Right atrium auricular region (tissue), 2 donors: ENCODE measurements at places on chromosomes 12 and 14. TPM values are rescaled to one million over a fixed set of nuclear protein-coding genes. Genes with fewer than 3 reads are reported as not detected.

The NAV3 gene
- total RNA-seq: 4.4 TPM

The DUSP6 gene
- total RNA-seq: 54.1 TPM

The LMNTD1 gene
- total RNA-seq: not detected

The NACA gene
- 636 TPM for total RNA-seq

The LIN7A gene
- 23.3 TPM for total RNA-seq

The RPL10L gene
- not detected for total RNA-seq

The TESPA1 gene
- not detected for total RNA-seq

The OVCH1 gene
- total RNA-seq: 0.19 TPM

The LRRK2 gene
- 7.1 TPM for total RNA-seq

- no peaks in the 10 kb centered on the region for H3K27me3 ChIP-seq
- no peak for DNase-seq
- no peaks in the 10 kb centered on the region for H3K36me3 ChIP-seq
- no peak overlapping the region for H3K27ac ChIP-seq
These were observed 242.0 kb upstream of the MDGA2 start for GRCh38 chr14:47917344-47917954.

GRCh38 chr12:126354633-126355032, 1289.4 kb downstream of the AACS start:
- H3K4me3 ChIP-seq: no peak overlapping the region
- H3K4me1 ChIP-seq: no peaks in the 10 kb centered on the region
- DNase-seq: no peak
- no peaks in the 10 kb centered on the region for H3K36me3 ChIP-seq
- no peak overlapping the region for H3K27ac ChIP-seq
- no peaks in the 10 kb centered on the region for H3K27me3 ChIP-seq

- H3K4me3 ChIP-seq: peak overlapping the region; percentile 14
- no peaks in the 10 kb centered on the region for H3K27me3 ChIP-seq
- H3K27ac ChIP-seq: peak overlapping the region; percentile 31
- no peaks in the 10 kb centered on the region for H3K4me1 ChIP-seq
- no peaks in the 10 kb centered on the region for H3K36me3 ChIP-seq
- peak; percentile 88 for DNase-seq
These were observed 40.0 kb upstream of the SRSF5 start for GRCh38 chr14:69726761-69727511.

- H3K27me3 ChIP-seq: no peaks in the 10 kb centered on the region
- H3K4me1 ChIP-seq: no peaks in the 10 kb centered on the region
- DNase-seq: no peak
- H3K27ac ChIP-seq: no peak overlapping the region
- peaks cover 42% of the 10 kb centered on the region for H3K36me3 ChIP-seq
These were observed 84.3 kb upstream of the ATF1 start for GRCh38 chr12:50679612-50680011.

DNA sequence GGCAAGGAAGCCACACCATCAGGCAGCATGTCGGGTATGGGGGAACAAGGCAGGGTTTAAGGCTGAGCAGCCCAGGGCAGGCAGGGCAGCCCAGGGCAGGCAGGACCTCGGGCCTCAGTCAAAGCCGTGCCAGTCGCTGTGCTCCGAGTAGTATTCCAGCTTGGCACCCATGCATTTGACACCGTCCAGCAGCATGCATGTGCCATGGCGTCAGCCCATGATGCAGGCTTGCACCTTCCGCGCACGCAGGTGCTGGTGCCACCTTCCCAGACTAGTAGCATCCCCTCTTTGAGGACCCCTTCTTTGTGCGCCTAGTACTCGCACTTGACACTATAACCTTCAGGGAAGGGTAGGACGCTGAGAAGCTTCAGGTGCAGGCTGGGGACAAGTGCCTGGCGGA, 11.6 kb upstream of the ADCY6 start:
- H3K27ac ChIP-seq: no peak overlapping the region
- H3K36me3 ChIP-seq: no peaks in the 10 kb centered on the region
- peaks cover 4% of the 10 kb centered on the region for H3K4me1 ChIP-seq
- H3K27me3 ChIP-seq: no peaks in the 10 kb centered on the region
- H3K4me3 ChIP-seq: no peak overlapping the region

DNA sequence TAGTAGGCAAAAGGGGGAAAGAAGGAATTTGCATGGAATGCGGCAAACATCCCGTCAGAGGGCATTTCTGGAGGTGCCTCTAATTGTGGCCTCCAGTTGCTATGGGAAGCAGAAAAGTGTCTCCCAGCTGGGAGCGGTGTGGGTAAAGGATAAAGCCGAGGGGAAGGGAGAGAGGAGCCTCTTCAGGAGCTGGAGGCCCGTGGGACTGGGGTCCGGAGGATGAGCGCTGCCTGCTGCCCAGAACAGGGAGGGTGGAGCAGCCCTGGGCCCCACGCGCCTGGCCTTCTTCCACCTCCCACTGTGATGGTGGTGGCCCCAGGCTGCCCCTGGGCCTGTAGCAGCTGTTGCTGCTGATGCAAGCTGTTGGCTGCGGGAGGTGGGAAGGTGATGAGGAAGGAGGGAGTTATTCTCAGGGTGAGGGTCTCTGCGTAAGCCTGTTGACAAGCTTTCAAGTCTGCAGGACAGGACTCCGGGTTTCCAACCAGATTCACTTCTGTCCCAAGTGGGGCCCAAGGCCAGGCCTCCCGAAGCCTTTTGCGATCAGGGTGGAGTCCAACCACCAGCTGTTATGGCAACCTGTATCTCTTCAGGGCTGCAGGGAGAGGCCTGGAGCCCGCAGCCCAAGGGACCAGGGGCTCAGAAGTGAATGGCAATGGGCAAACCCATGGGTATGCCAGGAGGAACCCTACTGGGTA, 19.1 kb upstream of the PGF start:
- no peaks in the 10 kb centered on the region for H3K36me3 ChIP-seq
- no peak for DNase-seq
- no peak overlapping the region for H3K4me3 ChIP-seq
- H3K27ac ChIP-seq: no peak overlapping the region
- H3K4me1 ChIP-seq: no peaks in the 10 kb centered on the region

DNA sequence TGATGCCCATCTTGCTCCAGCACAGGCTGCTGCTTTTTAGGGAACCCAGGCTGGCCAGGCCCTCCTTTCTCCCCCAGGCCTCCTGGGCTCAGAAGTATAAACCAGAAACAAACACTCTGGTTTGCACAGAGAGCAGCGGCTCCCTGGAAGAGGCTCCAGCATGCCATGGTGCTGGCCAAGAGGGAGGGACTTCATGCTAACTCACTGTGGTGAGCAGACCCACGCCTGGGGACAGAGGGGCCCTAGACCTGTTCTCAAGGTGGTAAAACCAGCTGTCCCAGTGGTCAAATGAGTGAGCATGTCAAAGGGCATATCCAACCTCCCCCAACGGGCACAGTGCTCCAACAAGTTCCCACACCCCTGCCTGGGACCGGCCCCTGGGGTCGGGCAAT, 15.5 kb downstream of the BCL11B start:
- H3K4me3 ChIP-seq: no peak overlapping the region
- no peaks in the 10 kb centered on the region for H3K36me3 ChIP-seq
- H3K4me1 ChIP-seq: no peaks in the 10 kb centered on the region
- DNase-seq: no peak
- no peak overlapping the region for H3K27ac ChIP-seq

- no peaks in the 10 kb centered on the region for H3K27me3 ChIP-seq
- H3K36me3 ChIP-seq: no peaks in the 10 kb centered on the region
- DNase-seq: no peak
- H3K27ac ChIP-seq: no peak overlapping the region
These were observed 277.2 kb downstream of the TMTC2 start for GRCh38 chr12:82963956-82964355.

- no peaks in the 10 kb centered on the region for H3K36me3 ChIP-seq
- H3K27ac ChIP-seq: no peak overlapping the region
- H3K4me3 ChIP-seq: no peak overlapping the region
- no peaks in the 10 kb centered on the region for H3K4me1 ChIP-seq
These were observed 91.3 kb downstream of the AEBP2 start for GRCh38 chr12:19530637-19531023.

DNA sequence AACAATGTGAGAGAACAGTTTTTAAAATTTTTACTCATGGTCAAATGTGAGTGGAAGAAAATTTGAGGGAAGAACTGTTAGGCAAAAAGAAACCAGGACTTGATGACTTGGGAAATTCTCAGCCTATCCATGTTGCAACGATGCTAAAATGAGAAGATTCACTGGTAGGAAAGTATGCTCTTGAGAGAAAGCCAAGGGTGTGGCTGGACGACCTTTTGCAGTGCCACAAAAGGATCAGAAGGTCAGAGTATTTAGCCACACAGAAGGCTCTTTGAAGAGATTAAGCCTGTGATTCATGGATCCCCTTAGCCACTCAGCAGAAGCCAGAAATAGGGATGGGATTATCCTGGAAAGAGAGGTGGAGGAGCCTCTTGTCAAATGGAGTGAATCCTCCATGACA, 336.8 kb downstream of the LRIG3 start:
- H3K27me3 ChIP-seq: no peaks in the 10 kb centered on the region
- no peak overlapping the region for H3K4me3 ChIP-seq
- H3K4me1 ChIP-seq: no peaks in the 10 kb centered on the region
- no peak overlapping the region for H3K27ac ChIP-seq
- no peaks in the 10 kb centered on the region for H3K36me3 ChIP-seq
- DNase-seq: no peak

DNA sequence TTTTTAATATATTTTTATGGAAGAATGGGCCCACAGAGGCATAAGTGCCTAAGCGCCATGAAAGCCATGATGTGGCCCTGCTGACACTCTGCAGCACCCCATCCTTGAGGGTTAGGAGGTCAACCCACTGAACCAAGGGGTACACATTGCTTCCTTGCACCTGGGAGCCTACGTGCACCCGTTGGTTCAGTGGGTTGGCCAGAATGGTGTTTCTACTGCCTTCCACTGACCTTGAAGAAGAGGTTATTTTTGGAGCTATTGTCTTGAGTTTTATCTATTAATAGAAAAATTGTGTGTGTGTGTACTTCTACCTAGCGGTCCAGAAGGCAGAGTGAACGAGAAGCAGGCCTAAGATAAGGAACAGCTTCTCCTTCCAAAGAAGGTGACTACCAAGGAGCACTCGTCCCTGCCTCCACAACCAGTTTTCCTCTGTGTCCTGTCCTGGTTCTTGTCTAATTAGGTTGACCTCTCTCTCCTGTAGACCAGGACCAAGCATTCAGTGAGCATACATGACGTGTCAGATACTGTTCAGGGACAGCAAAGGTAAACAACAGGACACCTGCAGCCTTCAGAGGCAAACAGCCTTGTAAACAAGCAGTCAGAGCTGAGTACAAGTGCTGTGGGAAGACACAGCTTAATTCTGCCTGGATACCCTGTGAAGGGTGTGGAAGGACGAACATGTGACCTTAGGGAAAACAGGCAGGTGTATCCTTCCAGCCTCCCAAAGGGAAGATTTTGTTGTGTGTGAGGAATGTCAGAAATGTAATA, 30.4 kb upstream of the PLEK2 start:
- no peaks in the 10 kb centered on the region for H3K27me3 ChIP-seq
- no peak overlapping the region for H3K27ac ChIP-seq
- H3K4me3 ChIP-seq: no peak overlapping the region
- DNase-seq: no peak

DNA sequence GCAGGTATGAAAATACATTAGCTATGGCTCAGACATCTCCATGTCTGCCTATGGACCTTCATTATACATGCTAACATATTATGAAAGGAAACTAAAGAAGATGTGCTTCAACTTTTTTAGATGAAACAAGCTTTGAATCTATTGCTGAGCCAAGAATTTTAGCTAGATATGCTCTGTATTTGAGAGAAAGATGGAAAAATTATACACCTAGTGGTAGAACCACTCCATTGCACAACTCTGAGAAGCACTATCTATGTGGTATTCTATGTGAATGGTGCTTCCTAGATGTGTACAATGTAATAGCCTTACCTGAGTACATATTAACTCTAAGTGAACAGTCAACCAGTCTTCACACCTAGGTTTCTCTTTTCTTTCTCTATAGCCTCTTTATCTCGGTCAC, 17.3 kb downstream of the EPYC start:
- no peaks in the 10 kb centered on the region for H3K4me1 ChIP-seq
- no peaks in the 10 kb centered on the region for H3K27me3 ChIP-seq
- H3K27ac ChIP-seq: no peak overlapping the region
- DNase-seq: no peak
- H3K4me3 ChIP-seq: no peak overlapping the region

DNA sequence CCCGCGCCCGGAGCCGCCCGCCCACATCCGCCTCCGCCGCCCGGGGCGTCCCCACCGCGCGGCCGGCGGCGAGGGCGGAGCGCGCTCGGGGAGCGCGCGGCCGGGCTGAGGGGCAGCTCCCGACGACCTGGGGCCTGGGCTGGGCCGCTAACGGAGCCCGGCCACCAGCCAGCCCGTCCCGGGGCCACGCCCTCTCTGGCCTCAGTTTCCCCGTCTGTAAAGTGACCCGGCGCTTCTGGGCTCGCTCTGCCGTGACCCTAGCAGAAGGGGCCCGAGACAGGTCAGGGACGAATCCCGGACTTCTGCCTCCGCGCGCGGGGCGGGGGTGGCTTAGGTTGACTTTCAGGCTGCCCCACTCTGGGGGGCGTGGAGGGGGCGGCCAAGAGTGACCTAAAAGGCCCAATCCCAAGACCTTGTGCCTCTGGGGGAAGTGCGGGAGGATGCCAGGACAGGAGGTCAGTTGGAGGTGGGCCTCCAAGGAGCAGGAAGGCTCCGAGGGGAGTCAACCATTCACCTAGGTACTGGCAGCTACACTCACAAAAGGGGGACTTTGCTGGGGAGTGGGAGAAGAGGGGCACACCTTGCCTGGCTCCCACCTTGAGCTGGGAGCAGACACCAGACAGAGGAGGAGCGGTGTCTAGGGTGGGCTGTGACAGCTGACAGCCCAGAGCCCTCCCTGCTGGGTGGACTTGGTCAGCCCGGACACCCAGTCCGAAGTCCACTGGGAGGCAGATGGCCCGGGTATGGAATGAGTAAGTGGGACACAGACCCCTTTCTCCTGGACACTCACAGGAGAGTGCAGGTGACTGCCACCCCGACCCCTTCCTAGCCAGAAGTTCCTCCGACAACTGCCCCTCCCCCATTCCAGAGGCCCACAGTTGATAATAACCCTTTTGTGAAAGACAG, 486 bp upstream of the AKT1 start:
- peak overlapping the region; percentile 88 for H3K27ac ChIP-seq
- no peak for DNase-seq
- H3K36me3 ChIP-seq: peaks cover 6% of the 10 kb centered on the region
- no peaks in the 10 kb centered on the region for H3K27me3 ChIP-seq
- H3K4me1 ChIP-seq: no peaks in the 10 kb centered on the region
- H3K4me3 ChIP-seq: peak overlapping the region; percentile 59

DNA sequence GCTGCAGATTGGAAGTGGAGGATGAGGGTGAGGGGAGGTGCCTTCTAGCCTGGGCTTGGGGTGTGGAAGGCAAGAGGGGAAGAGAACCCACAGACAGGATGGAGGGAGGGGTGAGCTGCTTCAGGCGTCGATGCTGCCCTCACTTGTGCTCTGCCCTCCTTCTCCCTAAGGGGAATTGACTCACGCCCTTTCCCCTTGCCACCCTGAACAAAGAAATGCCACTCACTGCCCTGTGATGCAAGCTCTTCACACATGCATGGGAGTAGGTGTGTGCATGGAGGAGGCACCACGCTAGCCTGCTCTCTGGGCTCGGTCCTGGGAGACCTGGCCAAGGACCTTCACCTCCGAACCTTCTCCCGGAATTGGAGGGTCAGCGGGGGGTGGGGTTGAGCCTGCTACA, 35.7 kb upstream of the PRMT8 start:
- no peaks in the 10 kb centered on the region for H3K36me3 ChIP-seq
- no peaks in the 10 kb centered on the region for H3K4me1 ChIP-seq
- H3K27me3 ChIP-seq: no peaks in the 10 kb centered on the region
- no peak for DNase-seq

- no peak for DNase-seq
- no peaks in the 10 kb centered on the region for H3K36me3 ChIP-seq
- no peaks in the 10 kb centered on the region for H3K27me3 ChIP-seq
- peaks cover 4% of the 10 kb centered on the region for H3K4me1 ChIP-seq
- no peak overlapping the region for H3K4me3 ChIP-seq
- no peak overlapping the region for H3K27ac ChIP-seq
These were observed 9.4 kb downstream of the DEGS2 start for GRCh38 chr14:100149851-100150611.
